Esophagus mucosa (tissue), 1 donor: ENCODE measurements at places on chromosomes 16 and 17.

DNA sequence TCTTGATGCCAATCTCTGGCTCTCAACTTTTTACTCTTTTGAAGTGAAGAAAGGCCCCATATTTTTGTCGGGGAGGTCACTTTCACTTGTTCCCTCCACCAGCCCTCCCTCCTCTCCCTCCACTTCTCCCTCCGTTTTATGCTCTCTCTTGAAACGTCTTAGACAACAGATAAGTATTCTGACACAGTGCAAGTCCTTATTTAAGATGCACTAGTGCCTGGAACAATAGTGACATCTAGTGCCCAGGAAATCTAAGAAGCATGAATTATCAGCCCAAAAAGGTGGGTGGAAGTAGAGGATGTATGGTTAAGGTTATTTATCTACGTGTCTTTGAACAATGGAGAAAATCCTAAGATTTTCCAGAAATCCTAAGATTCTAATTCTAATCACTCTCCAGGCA lies 17.9 kb downstream of the PSME3IP1 start:
- peak; percentile 65 for ATAC-seq

DNA sequence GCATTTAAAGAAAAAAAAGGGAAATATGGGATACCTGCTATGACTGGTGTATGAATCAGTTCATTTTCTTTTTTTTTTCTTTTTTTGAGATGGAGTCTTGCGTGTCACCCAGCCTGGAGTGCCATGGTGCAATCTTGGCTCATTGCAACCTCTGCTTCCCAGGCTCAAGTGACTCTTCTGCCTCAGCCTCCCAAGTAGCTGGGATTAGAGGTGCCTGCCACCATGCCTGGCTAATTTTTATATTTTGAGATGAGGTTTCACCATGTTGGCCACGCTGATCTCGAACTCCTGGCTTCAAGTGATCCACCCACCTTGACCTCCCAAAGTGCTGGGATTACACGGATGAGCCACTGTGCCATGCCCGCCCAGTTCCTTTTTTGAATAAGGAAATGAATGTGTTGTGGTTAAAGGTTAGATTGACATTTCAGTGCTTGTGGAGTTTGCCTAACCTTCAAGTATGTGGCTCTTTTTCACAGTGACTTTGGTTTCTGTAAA lies 7.7 kb downstream of the HAPSTR1 start:
- peak; percentile 42 for ATAC-seq

DNA sequence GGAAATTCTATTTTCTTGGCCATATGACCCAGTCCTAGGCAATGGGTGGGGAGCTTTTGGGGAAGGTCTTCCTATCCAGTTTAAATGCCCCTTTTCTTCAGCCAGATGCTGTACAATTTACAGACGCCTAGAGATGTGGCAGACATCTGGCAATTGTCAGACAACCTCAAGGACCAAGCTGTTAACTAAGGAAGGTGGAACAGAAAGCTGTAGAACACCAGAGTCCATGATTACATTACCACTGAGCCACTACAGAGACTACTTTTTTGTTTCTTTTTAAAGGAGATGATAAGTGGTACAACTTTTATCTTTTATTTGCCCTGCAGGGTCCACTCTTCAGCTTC lies 21.1 kb upstream of the CORO6 start:
- ATAC-seq: no peak

DNA sequence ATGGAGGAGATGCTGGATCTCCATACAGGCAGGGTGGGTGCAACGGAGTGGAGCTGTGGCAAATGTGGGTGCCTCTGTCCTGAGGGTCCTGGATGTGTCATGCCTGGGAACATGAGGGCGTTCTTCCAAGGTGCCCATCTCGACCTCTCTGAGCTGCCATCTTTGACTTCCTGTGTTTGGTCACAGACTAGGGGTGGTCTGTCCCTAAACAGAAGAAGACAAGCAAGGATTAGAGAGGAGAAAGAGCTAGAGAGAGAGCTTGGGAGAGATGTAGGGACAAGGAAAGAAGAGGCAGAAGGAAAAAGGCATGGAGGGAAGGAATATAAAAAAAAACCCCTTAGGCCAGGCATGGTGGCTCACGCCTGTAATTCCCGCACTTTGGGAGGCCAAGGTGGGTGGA lies 3.3 kb upstream of the ZG16 start:
- no peak for ATAC-seq

DNA sequence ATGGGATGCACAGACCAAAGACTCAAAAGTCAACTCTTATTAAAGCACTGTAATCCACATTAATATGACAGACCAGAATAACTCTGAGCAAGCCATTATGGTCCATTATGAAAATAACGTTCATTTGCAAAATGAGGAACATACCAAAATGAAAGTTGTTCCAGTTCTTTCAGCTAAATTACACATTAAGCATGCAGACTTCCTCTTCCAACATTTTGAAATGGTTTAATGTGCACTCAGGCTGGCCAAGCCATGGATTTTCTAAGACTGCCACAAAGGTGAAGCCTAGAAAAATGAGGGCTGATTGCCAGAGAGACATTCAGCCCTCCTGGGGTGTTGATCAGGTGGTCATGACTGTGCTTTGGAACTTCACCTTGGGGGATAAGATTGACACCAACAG lies 56.7 kb upstream of the NOG start:
- no peak for ATAC-seq

DNA sequence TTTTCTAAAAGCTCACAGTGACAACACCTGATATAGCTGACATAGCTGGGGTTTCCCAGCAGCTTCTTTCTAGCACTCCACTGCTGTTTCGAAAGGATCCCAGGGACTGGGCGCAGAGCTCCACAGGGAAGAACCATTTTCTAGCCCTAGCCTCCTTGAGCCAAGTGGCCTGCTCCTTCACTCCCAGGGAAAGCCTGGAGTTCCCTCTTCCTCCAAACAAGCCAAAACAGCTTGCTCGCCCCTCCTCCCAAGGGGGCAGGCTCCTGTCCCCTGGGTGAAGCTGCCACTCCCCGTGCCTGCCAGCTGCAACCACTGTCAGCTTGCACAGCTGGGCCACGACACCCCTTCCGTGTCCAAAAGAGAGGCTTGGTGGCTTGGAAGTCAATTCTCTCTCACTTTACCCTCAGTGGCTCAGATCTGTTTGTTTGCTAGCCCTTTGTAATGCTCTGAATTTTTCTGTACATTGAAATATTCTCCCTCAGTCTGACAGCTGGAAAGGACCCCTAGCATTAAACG lies 59.8 kb downstream of the CYTH1 start:
- ATAC-seq: peak; percentile 4

DNA sequence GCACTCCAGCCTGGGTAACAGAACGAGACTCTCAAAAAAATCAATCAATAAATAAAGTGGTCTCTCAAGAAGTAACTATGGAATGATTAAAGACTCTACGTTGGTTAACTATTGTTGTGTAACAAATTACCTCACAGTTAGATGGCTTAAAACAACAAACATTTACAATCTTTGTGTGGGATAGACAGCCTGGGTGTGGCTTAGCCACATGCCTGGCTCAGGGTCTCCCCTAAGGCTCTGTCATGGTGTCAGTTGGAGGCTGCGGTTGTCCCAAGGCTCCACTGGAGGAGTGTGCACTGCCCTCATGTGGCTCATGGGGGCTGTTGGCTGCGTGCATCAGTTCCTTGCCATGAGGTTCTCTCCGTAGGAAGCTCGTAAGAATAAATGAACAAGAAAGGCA lies 294.5 kb downstream of the SNX29 start:
- ATAC-seq: peak; percentile 55

GRCh38 chr16:842061-842476 lies 41.5 kb upstream of the GNG13 start:
- peak; percentile 16 for ATAC-seq

- no peak for ATAC-seq
These were observed 147.0 kb downstream of the C16orf78 start for GRCh38 chr16:49520492-49521038.

DNA sequence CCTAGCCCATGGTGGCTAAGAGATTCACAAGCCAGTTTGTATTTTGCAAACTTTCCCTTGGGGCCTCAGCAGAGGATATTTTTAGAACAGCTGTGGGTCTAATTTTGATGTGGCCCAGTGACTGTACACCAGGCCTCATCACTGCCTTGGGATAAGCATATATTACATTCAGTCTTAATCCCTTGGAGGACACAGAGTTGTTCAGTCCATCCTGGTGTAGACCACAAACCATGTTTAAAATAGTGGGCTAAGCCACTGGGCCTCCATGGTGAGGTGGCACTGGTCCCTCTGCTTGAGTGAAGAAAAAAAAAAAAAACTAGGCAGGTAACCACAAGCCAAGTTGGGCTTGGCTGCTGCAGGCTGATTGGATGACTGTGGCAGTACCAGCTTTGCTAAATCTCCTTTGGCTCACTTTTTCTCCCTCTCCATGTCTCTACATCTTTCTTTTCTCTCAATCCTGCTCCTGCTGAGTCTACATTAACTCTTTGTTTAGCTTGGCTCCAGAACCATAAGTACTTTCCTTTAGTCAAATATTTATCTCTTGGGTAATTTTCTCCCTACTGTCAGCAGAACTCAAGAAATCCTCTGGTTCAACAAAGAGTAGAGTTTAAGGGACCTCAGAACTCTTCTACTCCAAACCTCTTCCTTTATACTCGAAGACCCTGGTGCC lies 120.0 kb upstream of the TBX2 start:
- no peak for ATAC-seq

- no peak for ATAC-seq
These were observed 3.3 kb downstream of the HNF1B start for GRCh38 chr17:37741341-37742115.

DNA sequence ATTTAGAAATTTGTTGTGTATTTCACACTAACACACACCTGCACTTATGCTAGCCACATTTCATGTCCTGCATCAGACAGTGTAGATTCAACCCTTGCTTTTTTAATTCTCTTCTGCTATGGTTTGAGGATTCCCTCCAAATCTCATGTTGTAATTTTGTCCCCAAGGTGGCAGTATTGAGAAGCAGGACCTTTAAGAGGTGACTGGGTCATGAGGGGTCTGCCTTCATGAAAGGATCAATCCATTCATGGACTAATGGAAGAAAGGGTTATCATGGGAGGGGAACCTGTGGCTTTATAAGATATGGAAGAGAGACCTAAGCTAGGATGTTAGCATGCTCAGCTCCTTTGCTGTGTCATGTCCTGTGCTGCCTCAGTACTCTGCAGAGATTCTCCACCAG lies 1032.2 kb downstream of the CDH11 start:
- no peak for ATAC-seq

GRCh38 chr17:75834279-75834920 lies 9.8 kb downstream of the UNC13D start:
- ATAC-seq: no peak

- ATAC-seq: no peak
These were observed 75.4 kb upstream of the SDK2 start for GRCh38 chr17:73719588-73720071.

- no peak for ATAC-seq
These were observed 94.3 kb upstream of the ASIC2 start for GRCh38 chr17:33387406-33387805.

- ATAC-seq: no peak
These were observed 20.2 kb upstream of the CES1 start for GRCh38 chr16:55853114-55853513.

- no peak for ATAC-seq
These were observed 11.7 kb downstream of the GAA start for GRCh38 chr17:80113033-80113484.

DNA sequence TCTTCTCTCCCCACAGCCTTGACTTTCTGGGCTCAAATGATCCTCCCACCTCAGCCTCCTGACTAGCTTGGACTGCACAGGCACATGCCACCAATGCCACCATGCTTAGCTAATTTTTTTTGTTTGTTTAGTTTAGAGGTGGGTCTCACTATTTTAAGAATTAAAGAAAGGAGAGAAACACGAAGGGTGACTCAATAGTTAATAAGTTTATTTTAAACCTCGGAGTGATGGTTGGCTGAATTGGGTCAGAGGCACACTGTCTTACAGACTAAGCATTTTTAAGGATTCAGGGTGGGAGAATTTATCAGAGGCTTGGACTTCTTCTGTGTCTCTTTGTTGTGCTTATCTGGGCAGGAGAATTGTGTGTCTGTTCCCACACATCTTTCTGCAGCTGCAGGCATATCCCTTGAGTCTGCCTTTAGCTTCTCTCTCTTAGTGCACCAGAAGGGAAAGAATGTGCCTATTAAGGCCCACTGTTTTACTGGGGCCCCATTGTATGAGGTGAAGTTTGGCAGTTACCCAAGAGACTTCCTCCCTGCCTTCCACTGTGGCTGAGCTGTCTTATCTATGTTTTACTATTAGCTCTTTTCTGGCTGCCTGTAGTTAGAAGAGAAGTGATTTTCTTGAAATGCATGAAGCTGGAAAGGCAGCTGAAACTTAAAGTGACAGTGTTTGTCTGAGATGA lies 2172.0 kb downstream of the TP53TG3F start:
- no peak for ATAC-seq

DNA sequence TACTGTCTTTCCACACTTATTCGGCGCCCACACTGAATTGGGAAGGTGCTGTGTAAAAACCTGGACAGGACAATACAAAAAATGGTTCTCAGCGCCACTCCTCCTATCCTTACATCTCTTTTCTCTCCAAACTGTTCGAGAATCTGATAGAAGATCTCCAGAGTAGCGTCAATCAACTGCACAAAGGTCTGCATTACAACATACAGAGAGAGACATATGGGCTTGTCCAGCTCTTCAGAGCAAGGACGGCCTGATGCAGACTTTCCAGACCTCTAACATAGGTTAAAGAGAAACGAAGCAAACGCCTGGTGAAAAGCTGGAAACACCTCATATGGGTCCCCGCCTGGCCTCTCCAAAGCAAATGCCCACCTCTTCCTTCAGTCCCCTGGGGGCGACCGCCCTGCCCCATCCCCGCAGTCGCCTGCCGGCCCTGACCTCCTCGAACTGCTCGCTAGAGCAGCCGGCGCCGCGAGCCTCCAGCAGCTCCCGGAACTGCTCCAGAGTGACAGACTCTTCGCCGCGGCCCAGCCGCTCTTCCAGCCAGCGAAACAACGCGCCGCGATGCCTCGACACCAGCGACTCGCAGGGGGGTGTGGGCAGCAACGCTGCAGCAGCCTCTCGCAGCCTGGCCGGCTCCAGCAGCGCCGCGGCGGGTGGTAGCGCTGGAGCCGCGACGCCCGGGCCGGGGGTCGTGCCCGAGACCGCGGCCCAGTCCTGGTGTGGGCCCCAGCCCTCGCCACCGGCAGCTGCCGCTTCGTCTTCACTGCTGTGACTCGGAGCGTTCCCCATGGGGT lies 526 bp downstream of the ZZEF1 start:
- peak; percentile 32 for ATAC-seq

DNA sequence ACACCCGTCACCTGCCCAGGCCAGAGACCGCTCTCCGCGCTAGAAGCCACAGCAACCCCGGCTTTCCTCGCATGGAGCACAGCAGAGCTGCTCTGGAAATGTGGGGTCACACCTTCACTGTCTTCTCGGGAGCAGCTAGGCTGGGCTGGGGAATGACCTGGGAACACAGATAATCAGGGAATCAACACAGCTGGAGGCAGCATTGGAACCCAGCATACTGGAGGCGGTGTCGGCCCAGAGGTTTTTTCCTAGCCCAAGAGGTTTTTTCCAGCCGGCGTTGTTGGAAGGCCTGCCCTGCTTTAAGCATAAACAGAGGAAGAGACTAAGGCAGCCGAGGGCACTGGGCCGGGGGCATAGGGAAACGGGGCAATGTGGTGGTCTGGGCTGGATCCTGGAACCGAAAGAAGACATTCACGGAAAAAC lies 791 bp upstream of the PLD6 start:
- no peak for ATAC-seq
